Type B pancreatic cell (in vitro differentiated cells): ENCODE measurements at places on chromosomes 6 and 20. TPM values are rescaled to one million over a fixed set of nuclear protein-coding genes. Genes with fewer than 3 reads are reported as not detected.

DNA sequence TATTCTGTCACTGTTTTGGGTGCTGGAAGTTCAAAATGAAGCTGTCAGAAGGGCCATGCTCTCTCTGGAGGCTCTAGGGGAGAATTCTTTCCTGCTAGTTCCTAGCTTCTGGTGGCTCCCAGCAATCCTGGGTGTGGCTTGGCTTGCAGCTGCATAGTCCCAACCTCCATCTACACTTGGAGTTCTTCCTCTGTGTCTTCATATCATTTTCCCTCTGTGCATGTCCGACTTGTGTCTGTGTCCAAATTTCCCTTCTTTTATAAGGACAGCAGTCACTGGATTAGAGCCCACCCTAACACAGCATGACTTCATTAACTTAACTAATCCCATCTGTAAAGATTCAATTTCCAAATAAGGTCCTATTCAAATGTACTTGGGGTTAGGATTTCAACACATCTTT, 23.3 kb upstream of the ENPP1 start:
- peaks cover 7% of the 10 kb centered on the region for H3K27me3 ChIP-seq
- DNase-seq: no peak
- peaks cover 6% of the 10 kb centered on the region for H3K4me1 ChIP-seq
- no peaks in the 10 kb centered on the region for H3K36me3 ChIP-seq
- H3K27ac ChIP-seq: no peak overlapping the region

DNA sequence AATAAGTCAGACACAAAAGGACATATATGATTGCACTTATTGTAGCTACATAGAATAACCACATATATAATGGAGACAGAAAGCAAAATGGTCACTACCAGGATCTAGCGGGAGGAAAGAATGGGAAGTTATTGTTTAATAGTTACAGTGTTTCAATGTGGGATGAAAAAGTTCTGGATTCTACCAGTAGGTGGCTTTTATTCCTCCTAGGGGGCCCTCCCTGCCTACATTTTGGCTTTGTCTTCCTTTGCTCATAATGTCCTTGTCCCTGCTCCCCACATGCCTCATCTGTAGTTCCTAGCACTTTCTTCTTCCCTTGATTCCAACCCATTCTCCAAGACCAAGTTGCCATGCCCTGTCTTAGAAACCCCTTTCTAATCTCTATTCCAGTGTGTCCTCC, 16.3 kb downstream of the ZNF133 start:
- DNase-seq: no peak
- H3K4me3 ChIP-seq: no peak overlapping the region
- H3K27me3 ChIP-seq: no peaks in the 10 kb centered on the region
- H3K4me1 ChIP-seq: no peaks in the 10 kb centered on the region
- no peak overlapping the region for H3K27ac ChIP-seq

DNA sequence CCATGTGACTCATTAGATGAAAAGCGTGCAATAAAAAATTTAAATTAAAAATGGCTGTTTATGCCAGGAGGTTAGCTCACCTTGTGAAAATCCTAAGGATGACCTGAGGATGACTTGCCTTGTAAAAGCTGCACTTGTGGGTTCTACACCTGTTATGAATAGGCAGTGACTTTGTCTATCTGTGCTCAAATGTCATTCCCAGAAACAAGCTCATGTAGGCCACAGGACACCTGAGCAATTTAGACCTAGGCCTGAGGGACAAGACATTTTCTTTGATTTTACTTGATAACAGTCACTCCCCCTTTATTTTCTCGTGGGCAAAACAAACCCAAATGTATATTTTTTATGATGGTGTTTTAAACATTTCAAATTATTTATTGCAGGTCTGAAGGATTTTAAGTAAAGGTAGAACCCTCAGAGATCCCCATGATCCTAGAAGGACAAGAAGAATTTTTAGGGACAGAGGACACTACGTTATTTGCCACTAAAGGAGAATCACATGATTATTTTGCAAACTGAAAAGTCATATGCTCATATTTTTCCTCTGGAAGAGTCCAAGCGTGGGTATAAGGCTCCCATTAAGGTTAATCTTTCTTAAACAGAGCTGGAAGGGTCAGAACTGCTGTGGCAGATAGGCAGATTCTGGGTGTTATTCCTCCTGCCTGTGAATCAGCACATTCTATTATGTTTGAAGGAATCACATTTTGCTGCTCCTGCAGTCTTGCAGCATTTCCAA, 277.5 kb upstream of the MAN1A1 start:
- peaks cover 13% of the 10 kb centered on the region for H3K4me1 ChIP-seq
- no peaks in the 10 kb centered on the region for H3K36me3 ChIP-seq
- no peak for DNase-seq
- no peaks in the 10 kb centered on the region for H3K27me3 ChIP-seq

- no peaks in the 10 kb centered on the region for H3K4me1 ChIP-seq
- no peak overlapping the region for H3K4me3 ChIP-seq
- no peak overlapping the region for H3K27ac ChIP-seq
- H3K27me3 ChIP-seq: no peaks in the 10 kb centered on the region
- no peaks in the 10 kb centered on the region for H3K36me3 ChIP-seq
Measured at GRCh38 chr6:164045082-164045481, 630.6 kb downstream of the QKI start.

GRCh38 chr6:69398729-69399128, 398.1 kb downstream of the LMBRD1 start:
- no peaks in the 10 kb centered on the region for H3K27me3 ChIP-seq
- no peaks in the 10 kb centered on the region for H3K36me3 ChIP-seq
- H3K27ac ChIP-seq: no peak overlapping the region
- DNase-seq: no peak

DNA sequence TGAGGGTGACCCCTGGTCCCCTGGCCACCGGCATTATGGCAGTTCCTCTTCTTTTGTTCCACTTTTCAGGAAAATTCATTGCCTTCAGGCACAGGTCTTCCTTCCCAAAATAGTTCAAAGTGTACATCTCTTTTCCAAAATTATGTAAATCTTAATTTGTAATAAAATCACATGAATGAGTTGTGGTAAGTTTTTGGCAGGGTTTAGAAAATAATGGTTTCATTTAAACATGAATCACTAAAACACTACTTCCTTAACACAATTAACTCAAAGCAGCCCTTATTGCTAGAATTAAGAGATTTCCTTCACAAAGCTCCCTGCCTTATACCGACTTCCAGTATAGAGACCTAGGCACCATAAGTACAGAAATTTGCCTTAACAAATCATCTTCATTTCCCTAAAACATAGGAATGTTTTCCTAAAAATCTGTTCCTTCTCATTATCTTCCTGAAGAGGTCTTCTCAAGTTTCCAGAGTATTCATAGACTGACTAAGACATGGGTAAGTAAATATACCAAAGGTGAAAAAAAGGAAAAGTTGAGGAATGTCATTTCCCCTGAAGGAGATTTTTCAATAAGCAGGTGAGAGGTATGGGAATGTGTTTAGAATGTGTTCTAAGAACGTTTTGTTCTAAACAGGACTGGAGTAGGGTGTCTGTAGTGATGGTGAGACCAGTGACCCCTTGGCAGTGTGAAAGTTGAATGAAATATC, 148.2 kb upstream of the CITED2 start:
- no peaks in the 10 kb centered on the region for H3K27me3 ChIP-seq
- H3K4me3 ChIP-seq: no peak overlapping the region
- no peak for DNase-seq
- H3K27ac ChIP-seq: no peak overlapping the region
- peaks cover 3% of the 10 kb centered on the region for H3K4me1 ChIP-seq
- peaks cover 3% of the 10 kb centered on the region for H3K36me3 ChIP-seq

- DNase-seq: no peak
- no peak overlapping the region for H3K4me3 ChIP-seq
- H3K27me3 ChIP-seq: peaks cover 3% of the 10 kb centered on the region
- peaks cover 5% of the 10 kb centered on the region for H3K4me1 ChIP-seq
Measured at GRCh38 chr6:169902070-169902469, 150.6 kb downstream of the ERMARD start.

DNA sequence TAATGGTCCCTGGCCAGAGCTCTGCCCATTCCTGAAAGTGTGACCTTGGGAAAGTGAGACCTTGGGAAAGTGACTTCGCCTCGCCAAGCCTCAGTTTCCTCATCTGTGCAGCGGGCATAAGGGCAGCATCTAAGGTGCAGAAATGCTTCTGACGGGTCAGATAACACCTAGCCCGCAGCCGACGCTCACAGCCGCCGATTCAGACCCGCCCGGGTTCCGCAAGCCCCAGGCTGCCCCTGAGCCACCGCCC, 486 bp downstream of the FKBP1A start:
- peaks cover 39% of the 10 kb centered on the region for H3K4me1 ChIP-seq
- peak overlapping the region; percentile 85 for H3K27ac ChIP-seq
- no peaks in the 10 kb centered on the region for H3K36me3 ChIP-seq
- no peak for DNase-seq
- peak overlapping the region; percentile 94 for H3K4me3 ChIP-seq

DNA sequence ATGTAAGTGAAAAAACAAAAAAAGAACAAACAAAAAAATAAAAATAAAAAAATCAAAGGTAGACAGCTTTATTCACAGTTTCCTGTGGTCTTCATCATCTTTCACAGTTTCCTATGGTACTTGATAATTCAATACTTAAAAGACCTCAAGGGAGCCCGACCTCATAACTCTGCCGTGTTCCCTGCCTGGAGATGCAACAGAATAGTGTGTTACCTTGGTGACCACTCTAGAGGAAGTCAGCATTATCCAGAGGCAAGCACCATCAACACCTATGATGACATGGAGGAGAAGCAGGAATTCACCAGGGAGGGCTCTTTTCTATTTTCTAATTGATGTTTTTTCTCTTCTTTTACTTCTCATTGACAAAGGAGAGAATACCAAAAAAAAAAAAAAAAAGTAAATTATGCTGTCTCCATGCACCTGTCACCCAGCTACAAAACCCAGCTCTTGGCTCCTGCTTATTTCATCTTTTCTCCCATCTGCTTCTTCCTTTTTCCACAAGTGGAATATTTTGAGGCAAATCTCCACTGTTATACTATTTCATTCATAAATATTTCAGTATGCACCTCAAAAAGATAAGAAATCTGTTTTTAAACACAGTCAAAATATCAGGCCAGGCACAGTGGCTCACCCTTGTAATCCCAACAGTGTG, 95.8 kb upstream of the STXBP5 start:
- H3K36me3 ChIP-seq: no peaks in the 10 kb centered on the region
- H3K27me3 ChIP-seq: no peaks in the 10 kb centered on the region
- H3K4me3 ChIP-seq: no peak overlapping the region
- peaks cover 3% of the 10 kb centered on the region for H3K4me1 ChIP-seq
- no peak for DNase-seq

DNA sequence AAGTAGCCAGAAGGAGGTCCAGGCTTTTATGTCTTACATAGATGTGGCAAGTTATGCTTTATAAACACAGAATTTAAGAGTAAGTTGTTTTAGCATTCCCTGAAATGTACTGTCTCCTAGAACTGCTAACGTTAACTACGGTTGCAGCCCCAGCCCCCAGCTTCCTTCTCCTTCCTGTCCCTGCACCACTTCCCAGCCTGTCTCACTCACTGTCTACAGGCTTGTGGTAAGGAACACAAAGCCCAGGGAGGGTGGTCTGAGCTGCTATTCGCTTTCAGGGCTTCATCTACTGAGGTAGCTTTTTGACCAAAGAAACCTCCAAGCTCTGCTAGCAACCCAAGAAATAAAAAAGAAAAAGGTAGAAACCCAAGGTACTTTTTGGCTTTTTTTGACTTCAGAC, 35.9 kb downstream of the PCSK2 start:
- no peak overlapping the region for H3K27ac ChIP-seq
- no peaks in the 10 kb centered on the region for H3K36me3 ChIP-seq
- no peak for DNase-seq
- H3K4me1 ChIP-seq: no peaks in the 10 kb centered on the region

The CRYBG1 gene
- total RNA-seq: 5.8 and 17.3 TPM in 2 replicates

The CHMP4B gene
- 111 and 170 TPM in 2 replicates for total RNA-seq

The FOXF2 gene
- total RNA-seq: 2.1 and 8.1 TPM in 2 replicates
